Stomach (tissue), 19 donors: ENCODE measurements at places on chromosomes 6 and 20.
A peak's percentile ranks its signal among the peaks of the same experiment; 100 is the strongest.

DNA sequence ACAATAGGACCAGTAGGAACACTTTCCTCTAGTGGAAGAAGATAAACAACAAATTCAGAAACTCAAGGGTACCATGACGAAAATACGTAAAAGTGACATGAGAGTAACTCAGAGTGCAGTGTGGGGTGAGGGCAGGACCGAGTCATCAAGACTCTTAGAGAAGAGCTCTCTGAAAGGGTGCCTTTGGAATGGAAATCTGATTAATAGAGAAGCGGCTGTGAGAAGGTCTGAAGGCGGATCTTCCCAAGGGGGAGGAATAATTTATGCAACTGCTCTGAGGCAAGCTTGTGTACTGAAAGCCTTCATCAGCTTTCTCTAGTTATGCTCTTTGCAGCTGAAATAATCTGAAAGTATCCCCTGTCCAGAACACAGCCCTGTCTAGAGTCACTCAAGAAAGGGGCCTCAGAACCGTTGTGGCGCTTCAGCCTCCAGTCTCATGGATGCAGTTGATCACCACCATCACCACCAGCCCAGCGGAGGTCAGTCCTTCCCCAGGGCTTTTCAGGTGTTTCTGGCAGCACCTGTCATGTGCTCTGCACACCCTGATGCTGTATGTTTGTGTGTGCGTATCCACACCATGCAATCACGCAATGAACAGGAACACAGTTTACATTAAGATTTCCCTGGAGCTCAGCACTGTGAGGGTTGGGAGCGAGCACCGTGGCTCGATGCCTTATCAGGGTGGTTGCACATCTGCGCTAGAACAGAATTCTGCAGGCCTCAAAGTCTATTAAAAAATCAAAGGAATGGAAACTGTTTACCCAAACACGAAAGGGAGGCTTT is 396.5 kb downstream of the SMOC2 start:
- DNase-seq = no peak

DNA sequence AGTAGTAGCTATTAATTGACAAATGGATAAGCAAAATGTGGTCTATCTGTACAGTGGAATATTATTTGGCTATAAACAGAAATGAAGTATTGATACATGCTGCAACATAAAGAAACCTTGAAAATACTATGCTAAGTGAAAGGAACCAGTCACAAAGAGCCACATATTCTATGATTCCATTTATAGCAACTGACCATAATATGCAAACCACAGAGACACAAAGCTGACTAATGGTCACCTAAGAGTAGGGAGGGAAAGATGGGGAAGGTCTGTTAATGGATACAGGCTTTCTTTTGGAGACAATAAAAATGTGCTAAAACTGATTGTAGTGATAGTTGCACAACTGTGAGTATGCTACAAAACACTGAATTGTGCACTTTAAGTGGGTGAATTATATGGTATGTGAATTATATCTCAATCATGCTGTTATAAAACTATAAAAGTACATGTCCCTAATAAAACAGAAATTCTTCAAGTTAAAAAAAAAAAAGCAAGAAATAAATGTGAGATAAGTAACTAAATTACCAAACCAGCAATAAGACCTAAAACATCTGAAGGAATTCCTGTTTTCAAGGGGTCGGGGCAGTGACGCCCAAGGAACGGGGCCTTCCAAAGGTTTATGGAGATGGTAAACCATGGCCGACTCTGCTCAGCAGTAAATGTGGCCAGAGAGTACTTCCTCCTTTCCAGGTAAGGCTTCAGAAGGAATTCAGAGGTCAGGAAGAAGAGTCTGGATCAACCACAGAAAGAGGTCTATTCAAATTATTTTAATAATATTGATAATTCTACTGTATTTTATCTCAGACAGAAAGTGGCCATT is 75.4 kb downstream of the ARHGAP18 start:
- no peak for DNase-seq

DNA sequence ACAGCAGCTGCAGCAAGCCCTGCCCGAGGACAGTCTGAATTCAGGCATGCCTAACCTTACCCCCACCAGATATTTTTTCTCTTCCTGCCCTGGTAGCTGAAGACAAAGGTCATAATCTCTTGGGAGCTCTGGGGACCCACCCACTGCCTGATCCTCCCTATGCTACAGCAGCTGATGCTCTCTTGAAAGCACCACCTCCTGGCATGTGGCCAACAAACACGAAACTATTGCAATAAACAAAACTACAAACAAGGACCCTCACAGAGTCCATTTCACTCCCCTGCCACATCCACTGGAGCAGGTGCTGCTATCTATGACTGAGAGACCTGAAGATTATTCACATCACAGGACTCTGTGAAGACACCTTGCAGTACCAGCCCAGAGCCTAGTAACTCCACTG is 238.5 kb upstream of the HS3ST5 start:
- no peak for DNase-seq

GRCh38 chr20:48260129-48260756 is 475.0 kb upstream of the SULF2 start:
- no peak for DNase-seq

DNA sequence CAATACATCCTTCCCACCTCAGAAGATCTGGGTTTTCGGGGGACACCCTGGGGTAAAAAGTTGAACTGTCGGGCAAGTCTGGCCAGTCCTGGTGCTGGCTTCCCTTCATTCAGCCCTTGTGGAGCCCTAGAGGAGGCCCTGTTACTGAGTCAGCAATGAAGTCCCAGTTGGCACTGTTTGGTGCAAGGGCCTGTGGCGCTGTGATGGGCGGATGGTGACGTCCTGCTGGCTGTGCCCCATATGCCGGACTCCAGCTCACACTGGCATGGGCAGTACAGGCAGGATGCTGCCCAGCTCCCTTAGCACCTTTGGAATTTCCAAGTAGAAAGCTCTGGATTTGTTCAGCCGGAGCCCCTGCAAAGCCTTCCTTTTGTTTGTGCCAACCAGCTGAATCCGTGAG is 186.2 kb upstream of the PMEPA1 start:
- no peak for DNase-seq

GRCh38 chr6:132798869-132799538 is 567 bp upstream of the SLC18B1 start:
- peak; percentile 88 for DNase-seq

DNA sequence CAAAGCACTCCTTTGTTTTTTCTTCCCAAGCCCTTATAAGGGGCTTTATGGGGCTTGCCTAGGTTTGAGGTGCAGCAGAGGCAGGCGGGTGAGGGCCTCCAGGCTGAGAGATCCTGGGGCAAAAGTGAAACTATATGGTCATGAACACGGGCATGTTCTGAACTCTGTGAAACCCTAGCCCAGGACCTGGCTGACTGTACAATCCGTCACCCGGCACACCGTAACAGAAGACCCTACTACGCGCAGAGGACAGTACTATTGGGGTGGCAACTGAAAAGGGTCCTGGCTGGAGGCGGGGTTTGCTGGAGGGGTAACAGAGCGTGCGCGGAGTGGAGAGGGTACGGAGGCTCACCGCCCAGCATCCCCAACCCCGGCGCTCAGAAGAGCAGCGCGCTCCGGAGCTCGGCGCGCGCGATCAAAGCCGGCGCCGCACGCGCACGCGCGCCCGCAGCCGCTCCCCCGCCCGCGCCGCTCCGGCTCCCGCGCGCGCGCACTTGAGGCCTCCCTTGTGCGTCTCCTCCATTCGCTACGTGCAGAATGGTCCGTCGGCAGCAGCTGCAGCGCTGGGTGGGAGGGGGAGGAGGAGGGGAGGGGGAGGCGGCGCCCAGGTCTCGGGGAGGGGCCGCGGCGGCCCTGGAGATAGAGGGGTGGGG is 54.2 kb downstream of the MRPL14 start:
- peak; percentile 78 for DNase-seq

DNA sequence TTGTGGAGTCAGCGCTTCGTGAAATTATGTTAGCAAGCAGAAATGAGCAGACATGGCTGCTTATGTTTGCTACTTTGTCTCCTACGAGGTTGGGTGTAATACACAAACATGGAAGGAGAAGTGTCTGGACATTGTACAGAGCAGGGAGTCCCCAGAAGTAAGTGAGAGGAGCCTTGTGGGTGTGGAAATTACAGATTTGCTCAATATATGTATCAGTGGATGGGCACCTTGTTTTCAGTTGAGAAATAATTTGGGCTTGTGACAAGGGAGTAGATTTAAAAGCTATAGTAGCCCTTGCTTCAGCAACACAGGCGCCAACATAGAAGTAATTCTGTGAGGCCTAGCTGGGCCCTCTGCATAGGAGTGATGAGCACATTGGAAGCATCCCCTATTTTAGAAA is 49.2 kb downstream of the HECA start:
- no peak for DNase-seq

DNA sequence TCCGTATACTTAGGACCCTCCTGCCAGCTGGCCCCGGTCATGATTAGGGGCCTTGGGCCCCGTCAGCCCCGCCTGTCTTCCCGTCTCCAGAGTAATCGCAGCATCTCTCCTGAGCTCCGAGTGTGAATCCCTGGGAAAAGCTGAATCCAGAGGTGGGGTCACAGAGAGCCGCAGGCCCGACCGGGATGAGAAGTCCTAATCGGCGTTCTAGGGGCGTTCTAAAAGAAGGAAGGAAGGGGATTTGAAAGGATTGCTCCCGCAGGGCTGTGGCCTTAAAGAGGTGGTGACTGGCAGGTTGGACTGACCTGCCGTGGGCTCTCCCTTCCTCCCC is 371 bp downstream of the HMGN4 start:
- DNase-seq = no peak

DNA sequence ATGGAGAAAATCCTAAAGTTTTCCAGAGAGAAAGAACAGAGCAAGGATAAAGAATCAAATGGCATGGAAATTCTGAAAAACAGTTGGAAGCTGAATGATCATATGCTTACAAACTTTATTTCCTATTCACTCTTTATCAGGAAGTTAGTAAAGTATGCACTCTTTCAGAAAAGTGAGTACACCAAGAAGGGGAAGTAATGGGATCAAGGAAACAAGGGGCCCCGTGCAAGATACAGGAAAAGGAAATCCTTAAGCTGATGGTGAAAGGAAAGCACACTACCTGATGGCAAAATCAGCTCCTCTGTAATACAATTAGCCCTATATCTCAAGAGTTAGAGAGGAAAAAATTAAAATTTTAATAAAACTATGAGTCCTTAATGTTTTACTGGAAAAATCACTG is 14.0 kb downstream of the CALHM6 start:
- no peak for DNase-seq

- peak; percentile 40 for DNase-seq
Measured at GRCh38 chr6:152241013-152241766, 396.0 kb downstream of the SYNE1 start.

DNA sequence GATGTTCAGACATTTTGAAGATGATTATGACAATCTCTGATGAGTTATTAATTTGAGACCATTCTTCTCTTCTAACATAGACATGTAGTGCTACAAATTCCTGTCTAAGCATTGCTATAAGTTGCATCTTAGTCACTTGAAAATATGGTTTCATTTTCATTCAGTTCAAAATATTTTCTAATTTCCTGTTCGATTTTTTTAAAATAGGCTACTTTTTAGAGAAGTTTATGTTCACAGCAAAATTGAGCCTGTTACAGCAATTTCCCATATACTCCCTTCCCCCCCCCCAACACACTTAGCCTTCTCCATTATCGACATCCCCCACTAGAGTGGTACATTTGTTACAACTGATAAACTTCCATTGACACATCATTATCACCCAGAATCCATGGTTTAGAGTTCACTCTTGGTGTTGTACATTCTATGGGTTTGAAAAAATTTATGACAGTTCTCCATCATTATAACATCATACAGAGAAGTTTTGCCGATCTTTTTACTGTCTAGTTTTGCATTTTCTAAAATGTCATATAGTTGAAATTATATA is 31.2 kb downstream of the PLAGL1 start:
- no peak for DNase-seq
